Renal cortical epithelial cell (primary cell): ENCODE measurements at places on chromosomes 6 and 20. TPM values are rescaled to one million over a fixed set of nuclear protein-coding genes. Genes with fewer than 3 reads are reported as not detected.

DNA sequence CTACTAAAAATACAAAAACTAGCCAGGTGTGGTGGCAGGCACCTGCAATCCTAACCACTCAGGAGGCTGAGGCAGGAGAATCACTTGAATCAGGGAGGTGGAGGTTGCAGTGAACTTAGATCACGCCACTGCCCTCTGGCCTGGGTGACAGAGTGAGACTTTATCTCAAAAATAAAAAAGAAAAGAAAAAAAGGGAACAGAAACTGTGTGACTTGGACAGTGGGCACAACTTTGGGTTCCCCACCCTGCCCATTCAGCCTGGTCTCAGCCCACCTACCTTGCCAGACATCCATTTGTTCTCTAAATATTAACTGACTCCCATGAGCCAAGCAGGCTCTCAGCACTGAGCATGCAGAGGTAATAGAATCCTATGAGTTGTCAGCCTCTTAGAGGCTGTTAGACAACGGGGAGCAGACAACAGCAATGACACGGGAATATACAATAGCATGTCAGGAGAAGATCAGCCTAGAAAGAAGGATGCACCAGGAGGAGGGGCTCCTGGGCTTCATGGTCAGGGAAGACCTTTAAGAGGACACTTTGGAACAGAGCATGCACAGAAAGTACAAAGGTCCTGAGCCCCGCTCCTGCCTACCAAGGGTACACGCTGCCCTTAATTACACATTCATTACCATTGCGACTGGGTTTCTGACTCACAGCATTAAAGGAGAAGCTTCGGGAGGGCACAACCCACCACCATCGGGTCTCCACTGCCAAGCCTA, 20.0 kb downstream of the FAM209B start:
- no peak for DNase-seq

GRCh38 chr6:52000064-52000463, 87.3 kb downstream of the PKHD1 start:
- peak; percentile 94 for DNase-seq

DNA sequence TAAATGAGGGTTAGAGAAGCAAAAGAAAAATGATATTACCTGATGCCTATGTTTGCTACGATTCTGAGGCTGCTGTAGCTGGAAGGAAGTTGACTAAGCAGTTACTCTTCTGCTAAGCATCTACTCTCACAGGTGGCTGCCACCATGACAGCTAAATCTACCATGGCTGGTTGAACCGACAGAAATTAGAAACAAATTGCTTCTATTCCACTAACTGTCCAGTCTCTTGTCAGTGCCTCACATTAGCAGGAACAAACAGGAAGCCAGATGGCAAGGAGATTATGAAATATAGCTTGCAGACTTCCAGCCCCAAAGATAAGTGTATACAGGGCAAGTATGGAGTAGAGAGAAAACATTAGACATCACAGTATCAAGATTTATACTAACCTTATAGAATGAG, 59.4 kb upstream of the TMEM200A start:
- DNase-seq, result peak; percentile 15

The PACRG gene
- 2.5 TPM in 1 of 2 replicates, not detected in the other for total RNA-seq

The LBP gene
- total RNA-seq, result 0.35 and 12.6 TPM in 2 replicates
